ENCODE measurements at places on chromosomes 16 and 17. TPM values are rescaled to one million over a fixed set of nuclear protein-coding genes. Genes with fewer than 3 reads are reported as not detected.
A peak's percentile ranks its signal among the peaks of the same experiment; 100 is the strongest.

DNA sequence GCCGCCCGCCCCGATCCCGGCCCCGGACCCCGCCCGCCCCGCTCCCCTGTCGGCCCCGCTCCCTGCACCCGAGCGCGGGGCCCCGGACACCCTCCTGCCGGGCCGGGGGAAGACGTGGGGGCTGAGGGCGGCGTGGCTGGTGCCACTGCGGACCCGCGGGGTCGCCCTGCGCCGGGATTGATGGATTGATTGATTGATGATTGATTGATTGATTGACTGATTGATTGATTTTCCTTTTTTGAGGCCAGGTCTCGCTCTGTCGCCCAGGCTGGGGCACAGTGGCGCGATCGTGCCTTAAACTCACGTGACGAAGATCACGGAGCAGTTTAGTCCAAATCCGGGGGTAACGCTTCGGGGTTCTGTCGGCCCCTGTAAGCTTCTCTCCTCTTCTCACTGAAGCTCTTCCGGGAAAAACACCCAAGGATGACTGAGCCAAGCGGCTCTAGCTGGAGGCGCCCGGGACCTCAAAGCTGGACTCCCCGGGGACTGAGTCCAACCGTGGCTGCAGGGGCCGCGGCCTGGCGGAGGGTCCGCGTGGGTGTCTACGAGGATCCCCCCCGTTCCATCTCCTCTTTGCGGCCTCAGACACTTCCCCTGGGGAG is 40.2 kb upstream of the BHLHA9 start:
- peaks cover 49% of the 10 kb centered on the region for H3K27me3 ChIP-seq
- no peaks in the 10 kb centered on the region for H3K4me1 ChIP-seq
- DNase-seq, result no peak
- H3K4me3 ChIP-seq, result peak overlapping the region; percentile 57

DNA sequence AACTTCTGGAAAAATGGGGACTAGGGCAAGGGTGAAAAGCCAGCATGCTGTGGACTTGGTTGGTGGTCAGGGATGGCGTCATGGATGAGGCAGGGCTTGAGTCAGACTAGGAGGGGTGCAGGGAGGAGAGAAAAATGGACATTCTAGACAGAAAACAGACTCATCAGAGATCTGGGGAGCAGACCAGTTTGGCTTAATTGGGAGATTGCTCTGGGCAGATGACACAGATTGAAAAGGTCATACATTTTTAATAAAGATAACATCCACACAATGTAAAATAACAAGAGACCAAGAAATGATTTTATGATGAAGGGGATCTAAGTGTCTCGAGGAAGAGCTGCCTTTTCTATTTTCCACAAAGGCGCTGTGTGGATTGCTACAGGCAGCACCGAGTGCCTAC is 326.3 kb downstream of the XYLT1 start:
- H3K27ac ChIP-seq, result no peak overlapping the region
- no peaks in the 10 kb centered on the region for H3K36me3 ChIP-seq
- H3K4me3 ChIP-seq, result no peak overlapping the region
- DNase-seq, result no peak
- no peaks in the 10 kb centered on the region for H3K4me1 ChIP-seq

- H3K4me3 ChIP-seq, result peak overlapping the region; percentile 87
- DNase-seq, result peak; percentile 77
- H3K36me3 ChIP-seq, result no peaks in the 10 kb centered on the region
- H3K27ac ChIP-seq, result peak overlapping the region; percentile 100
- H3K4me1 ChIP-seq, result peaks cover 59% of the 10 kb centered on the region
These were observed 1.5 kb downstream of the HAPSTR1 start for GRCh38 chr16:9092978-9093344.

DNA sequence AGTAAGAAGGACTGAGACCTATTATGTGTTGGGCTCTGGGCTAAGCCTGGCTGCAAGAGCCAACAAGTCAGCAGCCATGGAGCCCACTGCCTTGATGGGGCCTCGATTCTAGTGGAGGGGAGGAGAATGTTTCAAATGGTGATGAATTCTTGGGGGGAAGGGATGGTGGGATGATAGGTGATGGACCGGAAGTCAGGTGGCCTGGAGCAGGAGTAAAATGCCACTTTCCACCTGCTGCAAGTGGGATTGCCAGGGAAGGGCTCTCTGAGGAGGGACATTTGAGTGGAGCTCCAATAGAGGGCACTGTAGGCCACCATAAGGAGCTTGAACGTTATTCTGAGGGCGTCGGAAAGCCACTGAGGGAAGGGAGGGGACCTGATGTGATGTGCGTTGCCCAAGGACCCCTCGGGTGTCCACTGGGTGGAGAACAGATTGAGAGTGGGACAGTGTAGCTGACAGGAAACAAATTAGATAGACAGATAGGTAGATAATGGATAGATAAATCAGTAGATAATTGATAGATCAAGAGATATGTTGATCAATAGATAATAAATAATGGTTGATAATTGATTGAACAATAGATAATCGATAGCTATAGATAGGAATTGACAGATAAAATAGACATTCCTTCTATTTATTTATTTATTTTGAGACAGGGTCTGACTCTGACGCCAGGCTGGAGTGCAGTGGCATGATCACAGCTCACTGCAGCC is 18.2 kb upstream of the NXPH3 start:
- H3K27me3 ChIP-seq, result no peaks in the 10 kb centered on the region
- no peak for DNase-seq
- no peak overlapping the region for H3K4me3 ChIP-seq
- H3K27ac ChIP-seq, result no peak overlapping the region

- DNase-seq, result no peak
- peak overlapping the region; percentile 99 for H3K27ac ChIP-seq
- no peaks in the 10 kb centered on the region for H3K36me3 ChIP-seq
- H3K4me1 ChIP-seq, result peaks cover 56% of the 10 kb centered on the region
These were observed 9.1 kb downstream of the MNT start for GRCh38 chr17:2391597-2392251.

GRCh38 chr17:48596000-48596734 is 2.6 kb upstream of the HOXB5 start:
- H3K36me3 ChIP-seq, result no peaks in the 10 kb centered on the region
- peaks cover 78% of the 10 kb centered on the region for H3K27me3 ChIP-seq
- peaks cover 3% of the 10 kb centered on the region for H3K4me1 ChIP-seq
- peak overlapping the region; percentile 17 for H3K4me3 ChIP-seq
- H3K27ac ChIP-seq, result peak overlapping the region; percentile 74

Gene TAT
- total RNA-seq, result not detected

Gene KDM6B
- 1.9 TPM for total RNA-seq
